ENCODE measurements at places on chromosomes 16 and 17.
A peak's percentile ranks its signal among the peaks of the same experiment; 100 is the strongest.

DNA sequence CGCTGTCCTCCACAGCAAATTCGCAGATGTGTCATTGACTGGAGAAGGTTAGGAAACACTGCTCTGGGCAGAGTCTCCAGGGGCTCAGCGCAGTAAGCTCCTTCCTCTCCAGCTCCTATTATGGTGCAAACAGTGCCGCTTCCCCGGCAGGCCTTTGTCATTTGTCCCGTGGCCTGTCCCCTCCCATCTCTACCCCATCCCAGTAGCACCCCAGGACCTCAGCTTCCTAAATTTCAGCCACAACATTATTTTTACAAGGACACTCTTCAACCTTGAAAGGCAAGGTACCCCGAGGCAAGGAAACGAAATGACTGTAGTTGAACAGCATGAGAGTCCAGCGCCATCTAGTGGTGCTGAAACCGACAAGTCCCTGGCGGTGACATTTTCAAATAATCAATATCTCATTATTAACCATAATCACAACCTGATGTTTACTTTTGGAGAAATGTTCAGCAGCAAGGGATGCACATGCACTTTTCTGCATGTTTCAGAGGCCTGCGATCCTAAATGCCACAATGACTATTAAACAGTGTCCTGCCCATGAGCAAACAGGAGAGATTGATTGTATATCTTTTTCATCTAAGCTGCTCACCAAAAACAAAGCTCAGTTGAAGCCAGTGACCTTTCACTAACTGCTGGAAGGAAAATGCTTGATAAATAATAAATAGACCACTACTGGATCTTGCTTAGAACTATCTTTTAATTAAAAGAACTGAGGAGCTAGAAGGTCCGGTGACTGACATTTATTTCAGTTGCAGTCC is 16.5 kb downstream of the MRPS23 start:
- DNase-seq, result peak; percentile 53

- no peak for DNase-seq
Observed at GRCh38 chr16:55955424-55955823, 80.3 kb upstream of the CES5A start.

DNA sequence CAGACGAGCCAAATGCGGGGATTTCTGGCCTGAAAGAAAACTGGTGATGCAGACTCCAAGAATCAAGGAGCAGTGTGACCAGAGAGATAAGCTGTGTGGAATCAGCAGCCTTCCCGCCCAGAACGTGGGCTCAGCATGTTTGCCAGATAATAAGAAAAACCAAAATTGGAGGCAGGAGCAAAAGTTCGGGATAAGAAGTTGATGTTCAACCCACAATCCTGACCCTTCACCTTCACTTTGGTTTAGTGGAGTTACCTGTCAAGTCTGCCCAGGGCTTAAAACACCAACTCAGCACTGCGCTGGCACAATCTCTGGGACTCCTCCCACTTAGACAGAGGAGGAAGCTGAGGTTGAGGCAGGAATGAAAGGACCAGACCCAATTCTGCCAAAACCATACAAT is 3.1 kb downstream of the SLC43A2 start:
- no peak for DNase-seq

DNA sequence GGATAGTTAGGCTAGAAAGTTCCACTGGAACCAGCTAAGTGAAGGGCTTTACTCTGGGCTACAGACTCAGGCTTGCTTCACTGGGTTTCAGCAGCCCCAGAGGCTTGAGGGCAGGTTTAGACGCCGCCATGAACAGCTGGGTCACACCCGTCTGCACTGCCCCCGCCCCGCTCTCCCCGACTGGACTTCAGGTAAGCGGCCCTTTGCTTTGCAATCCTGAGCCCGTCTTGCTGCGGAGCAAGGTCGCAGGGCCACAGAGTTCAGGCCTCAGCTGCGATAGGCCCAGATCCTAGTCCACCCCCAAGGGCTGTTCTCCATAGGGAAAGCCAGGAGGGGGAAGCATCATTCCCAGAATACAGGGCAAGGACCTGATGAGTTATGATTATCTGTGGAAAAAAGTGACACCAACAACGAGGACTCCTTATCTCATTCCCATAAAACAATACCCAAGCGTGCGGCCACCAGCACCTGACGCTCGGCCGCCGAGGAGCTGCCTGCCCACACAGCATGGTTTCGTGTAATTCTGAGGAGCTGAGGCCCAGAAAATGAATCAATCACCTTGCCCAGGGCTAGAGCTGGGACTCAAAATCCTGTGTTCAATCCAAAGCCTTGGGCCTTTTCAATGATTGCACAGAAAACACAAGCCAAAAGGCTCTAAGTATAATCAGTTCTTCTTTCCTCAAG is 20.4 kb downstream of the MEAK7 start:
- DNase-seq, result no peak

DNA sequence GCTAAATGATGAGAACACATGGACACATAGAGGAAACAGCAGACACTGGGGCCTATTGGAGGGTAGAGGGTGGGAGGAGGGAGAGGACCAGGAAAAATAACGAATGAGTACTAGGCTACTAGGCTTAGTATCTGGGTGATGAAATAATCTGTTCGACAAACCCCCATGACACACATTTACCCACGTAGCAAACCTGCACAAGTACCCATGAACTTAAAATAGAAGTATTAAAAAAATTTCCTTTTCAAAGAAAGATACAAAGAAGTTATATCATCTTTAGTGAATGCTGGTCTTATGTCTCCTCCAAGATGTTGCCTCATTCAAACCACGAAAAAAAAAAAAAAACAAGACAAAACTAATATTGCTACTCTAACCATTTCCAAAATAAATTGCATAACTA is 31.7 kb downstream of the MBTD1 start:
- no peak for DNase-seq

- DNase-seq, result no peak
Observed at GRCh38 chr17:42682722-42683403, 532 bp downstream of the CNTNAP1 start.

GRCh38 chr16:57730771-57731730 is 4.5 kb upstream of the KATNB1 start:
- DNase-seq, result no peak

GRCh38 chr17:43309505-43310332 is 75.9 kb upstream of the RNU2-1 start:
- DNase-seq, result no peak

- DNase-seq, result peak; percentile 52
Observed at GRCh38 chr16:1379304-1380076, 27.8 kb downstream of the GNPTG start.

DNA sequence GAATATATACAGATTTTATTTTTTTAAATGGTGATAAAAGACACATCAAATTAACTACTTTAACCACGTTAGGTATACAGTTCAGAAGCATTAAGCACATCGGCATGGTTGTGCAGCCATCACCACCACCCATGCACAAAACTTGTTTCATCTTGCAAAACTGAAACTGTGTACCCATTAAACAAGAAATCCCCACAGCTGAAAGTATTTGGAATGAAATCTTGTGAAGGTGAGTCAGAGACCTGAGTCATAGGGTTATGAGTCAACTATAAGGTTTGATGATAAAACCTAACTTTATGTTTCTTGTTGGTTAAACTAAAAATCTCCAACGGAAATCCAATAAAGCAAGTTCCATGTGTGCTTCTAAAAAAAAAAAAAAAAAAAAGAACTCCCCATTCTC is 561.6 kb upstream of the PSMD7 start:
- no peak for DNase-seq

- DNase-seq, result no peak
Observed at GRCh38 chr17:12730931-12731521, 58.3 kb upstream of the ARHGAP44 start.
